ENCODE measurements at places on chromosomes 7 and 10.

GRCh38 chr7:128125816-128126215 lies 94.6 kb upstream of the LRRC4 start:
- no peak for DNase-seq

GRCh38 chr7:85078181-85078580 lies 108.7 kb downstream of the SEMA3D start:
- DNase-seq, result no peak

DNA sequence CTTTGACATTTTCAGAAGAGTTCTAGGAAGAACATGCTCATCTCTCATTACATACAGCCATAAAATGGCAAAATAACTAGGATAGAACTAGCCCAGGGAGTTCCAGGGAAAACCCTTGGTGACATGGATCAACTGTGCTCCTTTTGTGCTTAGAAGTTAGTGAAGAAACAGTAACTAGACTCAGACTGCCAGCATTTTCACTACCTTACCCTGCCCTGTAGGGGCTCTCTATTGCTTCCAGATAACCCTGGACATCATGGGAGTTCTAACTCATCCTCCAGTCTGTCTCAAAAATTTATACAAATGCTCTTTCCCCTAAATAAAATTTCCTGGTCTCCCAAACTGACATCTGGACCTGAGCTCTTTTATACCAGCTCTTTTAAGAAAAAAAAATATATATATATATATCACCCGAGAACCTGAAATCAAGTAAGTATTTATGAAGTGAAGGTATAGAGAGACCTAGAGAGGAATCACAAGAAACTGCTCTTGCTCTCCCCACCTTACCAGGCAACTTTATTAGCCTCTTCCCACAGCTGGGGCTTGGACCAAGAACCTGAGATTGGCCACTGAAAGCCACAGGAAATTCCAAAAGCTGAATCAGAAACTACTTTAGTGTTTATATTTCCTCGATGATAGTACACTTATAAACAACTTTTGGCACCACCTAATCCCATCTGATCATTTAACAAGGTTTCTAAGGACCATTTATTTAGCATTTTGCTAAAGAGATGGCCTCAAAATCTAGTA lies 101.4 kb downstream of the RELN start:
- no peak for DNase-seq

- no peak for DNase-seq
Observed at GRCh38 chr10:93917064-93917391, 23.2 kb downstream of the SLC35G1 start.

- no peak for DNase-seq
Observed at GRCh38 chr7:111025006-111025405, 65.9 kb upstream of the LRRN3 start.

- DNase-seq, result peak; percentile 31
Observed at GRCh38 chr7:134533288-134533771, 6.0 kb downstream of the AKR1B10 start.

- DNase-seq, result peak; percentile 37
Observed at GRCh38 chr10:59240582-59241183, 64.2 kb downstream of the PHYHIPL start.

DNA sequence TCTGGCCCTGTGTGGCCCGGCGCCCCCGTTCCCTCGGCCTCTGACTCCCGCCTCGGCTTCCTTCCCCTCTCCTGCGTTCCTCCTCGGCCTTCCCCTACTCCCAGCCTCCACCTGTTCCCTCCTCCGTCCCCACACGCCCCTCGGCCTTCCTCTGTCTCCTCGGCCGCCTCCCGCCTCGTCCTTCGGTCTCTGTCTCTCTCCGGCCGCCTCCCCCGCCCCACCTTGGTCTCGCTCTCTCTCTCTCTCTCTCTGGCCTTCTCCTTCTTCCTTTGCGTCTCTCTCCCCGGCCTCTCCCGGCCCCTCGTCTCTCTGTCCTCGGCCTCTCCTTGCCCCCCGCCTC lies 588 bp downstream of the GET4 start:
- DNase-seq, result no peak

DNA sequence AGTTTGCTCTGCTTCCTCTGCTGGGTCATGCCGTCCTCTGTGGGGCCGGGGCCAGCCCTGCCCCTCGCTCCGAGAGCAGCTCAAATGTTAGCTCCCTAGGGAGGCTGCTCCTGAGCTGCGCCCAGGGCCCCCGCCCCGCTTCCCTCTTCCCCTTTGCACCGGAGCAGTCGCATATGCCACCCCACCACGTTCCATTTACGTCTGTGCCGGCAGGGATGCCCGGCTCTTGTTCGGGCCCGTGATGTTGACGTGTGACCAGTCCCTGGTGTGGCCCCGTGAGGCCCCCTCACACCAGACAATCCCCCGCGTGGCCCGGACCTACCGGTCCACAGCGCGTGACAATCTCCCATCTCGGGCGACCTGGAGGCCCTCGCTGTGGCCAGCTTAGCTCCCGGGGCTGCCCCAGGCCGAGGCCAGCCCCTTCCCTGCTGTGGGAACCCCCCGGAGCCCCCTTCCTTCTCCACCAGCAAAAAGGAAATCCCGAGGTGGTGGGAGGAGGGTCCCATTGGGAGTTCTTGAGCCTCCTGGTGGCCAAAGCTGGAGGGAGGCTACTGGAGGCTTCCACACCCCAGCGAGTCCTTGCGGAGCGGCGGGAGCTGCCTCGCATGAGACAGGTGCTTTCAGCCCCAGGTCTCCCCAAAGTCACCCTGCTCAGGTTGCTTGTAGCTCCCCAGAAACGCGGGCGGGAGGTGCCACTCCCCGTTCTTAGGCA lies 15.2 kb downstream of the FAM20C start:
- no peak for DNase-seq

GRCh38 chr7:142629588-142630260 lies 119.5 kb upstream of the PRSS1 start:
- peak; percentile 51 for DNase-seq

- DNase-seq, result no peak
Observed at GRCh38 chr7:44853391-44853790, 5.5 kb upstream of the H2AZ2 start.

GRCh38 chr7:143046426-143046851 lies 5.7 kb upstream of the OR6V1 start:
- DNase-seq, result no peak
